AG10803 (cell line): ENCODE measurements at places on chromosomes 16 and 17.

- DNase-seq, result no peak
These were observed 6.5 kb downstream of the MSLN start for GRCh38 chr16:766820-767640.

DNA sequence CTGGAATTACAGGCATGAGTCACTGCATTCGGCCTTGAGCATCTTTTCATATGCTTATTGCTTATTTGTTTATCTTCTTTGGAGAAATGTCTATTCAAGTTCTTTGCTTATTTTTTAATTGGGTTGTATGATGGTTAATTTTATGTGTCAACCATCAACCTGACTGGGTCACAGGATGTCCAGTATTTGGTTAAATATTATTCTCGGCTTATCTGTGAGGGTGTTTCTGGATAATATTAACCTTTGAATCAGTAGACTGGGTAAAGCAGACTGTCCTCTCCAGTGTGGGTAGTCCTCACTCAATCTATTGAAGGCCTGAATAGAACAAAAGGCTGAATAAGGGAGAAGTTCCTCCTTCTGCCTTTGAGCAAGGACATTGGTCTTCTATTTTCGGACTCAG, 142.0 kb downstream of the SSH2 start:
- no peak for DNase-seq

- DNase-seq, result no peak
These were observed 21.4 kb downstream of the PIEZO1 start for GRCh38 chr16:88763502-88764053.

GRCh38 chr17:57368637-57369336, 112.5 kb downstream of the MSI2 start:
- no peak for DNase-seq

GRCh38 chr17:82907797-82908542, 68.1 kb upstream of the ZNF750 start:
- DNase-seq, result peak; percentile 22

GRCh38 chr16:48446534-48446920, 61.3 kb upstream of the SIAH1 start:
- no peak for DNase-seq

GRCh38 chr17:62950067-62950466, 16.0 kb upstream of the TANC2 start:
- peak; percentile 87 for DNase-seq

- no peak for DNase-seq
These were observed at the start of gene EME2 for GRCh38 chr16:1772362-1772907. TSS of gene EME2 (plus strand) at chr16:1772810. CDS start at chr16:1773228, 418 bp downstream.

- DNase-seq, result no peak
These were observed 219.1 kb downstream of the STX8 start for GRCh38 chr17:9356488-9356911.

DNA sequence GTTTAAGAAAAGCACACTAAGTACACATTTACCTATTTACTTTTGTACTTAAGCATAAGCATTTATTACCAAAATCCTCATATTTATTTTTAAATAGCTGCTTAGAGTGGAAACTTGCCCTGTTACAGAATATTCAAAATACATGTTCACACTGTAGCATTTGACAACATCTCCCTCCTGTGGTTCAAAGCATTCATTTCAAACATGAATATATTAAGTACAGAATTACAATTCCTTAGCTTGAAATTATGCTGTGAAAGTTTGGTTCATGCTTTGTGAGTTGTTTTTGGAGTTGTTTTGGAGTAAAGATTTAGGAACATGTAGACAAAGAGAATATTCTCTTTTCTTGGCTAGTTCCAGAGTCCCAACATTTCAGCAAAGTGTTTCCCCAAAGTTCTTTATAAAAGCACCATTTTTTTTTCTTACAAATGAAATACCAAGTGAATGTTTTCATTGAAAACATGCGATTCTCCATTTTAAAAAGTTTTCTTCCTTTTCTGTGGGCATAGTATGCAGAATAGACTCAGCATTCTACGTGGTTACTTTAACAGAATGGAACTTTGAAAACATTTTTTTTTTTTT, 33.2 kb downstream of the TUBD1 start:
- DNase-seq, result peak; percentile 73

GRCh38 chr16:2178321-2179106, 17.9 kb downstream of the CASKIN1 start:
- no peak for DNase-seq

DNA sequence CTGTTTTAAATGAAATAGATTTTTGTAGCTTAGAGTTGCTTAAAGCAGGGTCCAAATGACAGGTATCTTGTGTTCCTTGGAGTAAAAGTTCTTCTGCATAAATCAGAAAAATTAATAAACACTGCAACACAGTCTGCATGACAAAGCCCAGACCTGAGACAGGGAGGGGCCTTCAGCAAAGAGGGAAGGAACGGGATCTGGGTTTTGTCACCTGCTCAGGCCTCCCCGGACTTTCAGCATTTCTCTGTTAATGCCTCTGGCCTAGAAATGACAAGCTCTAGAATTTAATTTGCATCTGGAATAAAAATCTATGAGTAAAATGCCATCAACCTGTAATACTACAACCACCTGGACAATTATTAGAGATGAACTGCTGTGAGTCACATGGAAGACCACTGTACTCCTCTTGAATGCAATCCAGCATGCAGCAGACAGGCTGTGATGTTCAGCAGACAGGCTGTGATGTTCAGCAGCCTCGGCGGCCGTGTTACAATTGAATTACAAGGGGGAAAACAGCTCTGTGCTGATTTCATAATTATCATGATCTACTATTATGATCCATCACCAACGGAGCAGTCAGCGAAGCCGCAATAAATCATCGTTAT, 170.2 kb downstream of the TOX3 start:
- no peak for DNase-seq

DNA sequence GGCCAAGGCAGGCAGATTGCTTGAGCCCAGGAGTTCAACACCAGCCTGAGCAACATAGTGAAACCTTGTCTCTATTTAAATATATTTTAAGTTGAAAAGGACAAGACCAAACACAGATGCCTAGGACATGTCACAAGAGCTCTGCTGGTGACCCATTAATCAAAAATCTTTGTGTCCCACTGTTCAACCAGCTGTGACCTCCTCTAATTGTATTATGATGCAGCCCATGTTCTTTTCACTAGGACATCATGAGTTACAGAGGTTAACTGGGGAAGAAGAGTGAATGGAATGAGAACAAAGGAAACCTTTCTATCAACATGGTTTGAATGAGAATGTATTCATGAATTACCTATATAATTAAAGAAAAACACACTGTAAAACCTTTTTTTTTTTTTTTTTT, 7.0 kb downstream of the EFTUD2 start:
- DNase-seq, result no peak

GRCh38 chr17:75456039-75456416, 407 bp upstream of the TMEM94 start:
- no peak for DNase-seq

GRCh38 chr17:82519971-82520903, 705 bp downstream of the FOXK2 start:
- DNase-seq, result no peak

- no peak for DNase-seq
These were observed 12.5 kb downstream of the GABARAPL2 start for GRCh38 chr16:75578725-75579124.
